ENCODE measurements at places on chromosomes 11 and 22. TPM values are rescaled to one million over a fixed set of nuclear protein-coding genes. Genes with fewer than 3 reads are reported as not detected.

KDM4E gene
- total RNA-seq = not detected

APOA4 gene
- not detected for total RNA-seq

ARFGAP3 gene
- total RNA-seq = 35.4 TPM

CCT8L2 gene
- total RNA-seq = not detected

UCP2 gene
- 288 TPM for total RNA-seq

GRCh38 chr11:111836162-111836561, 35.2 kb downstream of the ALG9 start:
- H3K4me1 ChIP-seq = peaks cover 12% of the 10 kb centered on the region
- peaks cover 26% of the 10 kb centered on the region for H3K36me3 ChIP-seq
- H3K27ac ChIP-seq = no peak overlapping the region

DNA sequence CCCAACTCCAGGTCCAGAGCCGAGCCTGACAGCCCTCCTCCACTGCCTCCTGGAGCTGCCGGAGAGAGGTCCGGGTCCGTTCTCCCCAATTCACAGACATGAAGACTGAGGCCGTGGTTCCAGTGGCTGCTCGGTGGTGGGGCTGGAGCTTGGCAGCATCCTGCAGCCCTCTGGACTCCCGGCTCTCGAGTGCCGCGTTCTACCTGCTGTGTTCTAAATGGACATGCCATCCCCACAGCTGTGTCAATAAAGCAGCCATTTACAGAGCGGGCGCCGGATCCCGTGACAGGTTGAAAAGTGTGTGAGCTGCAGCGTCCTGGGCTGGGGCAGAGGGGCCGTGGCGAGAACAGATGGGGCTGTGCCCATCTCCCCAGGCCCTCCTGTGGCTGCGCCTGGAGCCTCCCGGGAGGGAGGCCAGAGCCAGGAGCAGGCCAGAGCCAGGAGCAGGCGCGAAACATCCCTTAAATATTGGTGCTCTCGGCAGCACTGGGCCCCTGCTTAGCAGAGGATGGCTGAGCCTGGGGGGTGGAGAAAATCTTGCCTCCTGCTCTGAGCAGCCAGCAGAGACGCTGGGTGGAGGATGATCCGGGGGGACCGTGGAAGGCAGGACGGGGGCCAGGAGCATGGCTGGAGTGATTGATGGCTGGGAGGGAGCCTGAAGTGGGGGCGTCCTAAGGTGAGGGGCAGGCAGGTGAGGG, 46.2 kb downstream of the FLRT1 start:
- H3K36me3 ChIP-seq = no peaks in the 10 kb centered on the region
- no peak overlapping the region for H3K27ac ChIP-seq
- no peaks in the 10 kb centered on the region for H3K27me3 ChIP-seq
- no peak for DNase-seq
- H3K4me3 ChIP-seq = no peak overlapping the region
- H3K4me1 ChIP-seq = no peaks in the 10 kb centered on the region

DNA sequence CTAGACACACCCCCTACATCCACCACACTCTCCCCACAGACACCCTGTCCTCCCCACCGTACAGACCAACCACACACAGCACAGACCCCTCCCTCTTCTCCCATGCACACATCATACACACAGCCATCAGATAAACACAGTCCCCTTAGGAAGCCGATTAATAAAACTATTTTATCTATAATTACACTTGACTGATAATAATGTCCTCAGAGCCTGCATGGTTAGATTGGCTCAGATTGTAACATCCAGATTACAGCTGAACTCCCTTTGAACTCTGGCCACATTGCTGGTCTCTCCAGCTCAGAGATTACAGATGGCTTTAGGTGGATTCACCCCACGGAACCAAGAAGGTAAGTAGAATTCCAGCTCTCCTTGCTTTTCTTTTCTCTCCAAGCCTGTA, 9.5 kb upstream of the ELF5 start:
- H3K27ac ChIP-seq = no peak overlapping the region
- no peaks in the 10 kb centered on the region for H3K4me1 ChIP-seq
- peaks cover 2% of the 10 kb centered on the region for H3K27me3 ChIP-seq
- no peak for DNase-seq

DNA sequence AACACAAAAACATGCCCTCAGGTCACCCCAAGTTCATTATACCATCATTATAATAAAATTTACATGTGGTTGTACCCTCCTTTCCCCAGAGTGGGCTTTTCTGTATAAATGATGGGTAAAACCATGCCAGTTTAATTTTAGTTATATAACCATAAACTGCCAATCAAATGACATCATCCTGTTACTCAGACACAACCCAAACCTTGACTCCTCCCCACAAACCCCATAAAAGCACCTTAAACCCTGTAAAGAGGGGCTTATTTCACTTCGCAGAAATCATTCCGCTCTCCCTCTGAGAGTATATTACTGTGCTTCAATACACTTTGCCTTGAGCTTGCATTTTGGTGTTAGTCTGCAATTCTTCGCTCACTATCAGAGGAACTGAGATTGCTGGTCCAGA, 5.5 kb upstream of the APOL3 start:
- no peaks in the 10 kb centered on the region for H3K27me3 ChIP-seq
- DNase-seq = no peak
- H3K4me1 ChIP-seq = peaks cover 70% of the 10 kb centered on the region
- peaks cover 14% of the 10 kb centered on the region for H3K36me3 ChIP-seq
- no peak overlapping the region for H3K4me3 ChIP-seq

DNA sequence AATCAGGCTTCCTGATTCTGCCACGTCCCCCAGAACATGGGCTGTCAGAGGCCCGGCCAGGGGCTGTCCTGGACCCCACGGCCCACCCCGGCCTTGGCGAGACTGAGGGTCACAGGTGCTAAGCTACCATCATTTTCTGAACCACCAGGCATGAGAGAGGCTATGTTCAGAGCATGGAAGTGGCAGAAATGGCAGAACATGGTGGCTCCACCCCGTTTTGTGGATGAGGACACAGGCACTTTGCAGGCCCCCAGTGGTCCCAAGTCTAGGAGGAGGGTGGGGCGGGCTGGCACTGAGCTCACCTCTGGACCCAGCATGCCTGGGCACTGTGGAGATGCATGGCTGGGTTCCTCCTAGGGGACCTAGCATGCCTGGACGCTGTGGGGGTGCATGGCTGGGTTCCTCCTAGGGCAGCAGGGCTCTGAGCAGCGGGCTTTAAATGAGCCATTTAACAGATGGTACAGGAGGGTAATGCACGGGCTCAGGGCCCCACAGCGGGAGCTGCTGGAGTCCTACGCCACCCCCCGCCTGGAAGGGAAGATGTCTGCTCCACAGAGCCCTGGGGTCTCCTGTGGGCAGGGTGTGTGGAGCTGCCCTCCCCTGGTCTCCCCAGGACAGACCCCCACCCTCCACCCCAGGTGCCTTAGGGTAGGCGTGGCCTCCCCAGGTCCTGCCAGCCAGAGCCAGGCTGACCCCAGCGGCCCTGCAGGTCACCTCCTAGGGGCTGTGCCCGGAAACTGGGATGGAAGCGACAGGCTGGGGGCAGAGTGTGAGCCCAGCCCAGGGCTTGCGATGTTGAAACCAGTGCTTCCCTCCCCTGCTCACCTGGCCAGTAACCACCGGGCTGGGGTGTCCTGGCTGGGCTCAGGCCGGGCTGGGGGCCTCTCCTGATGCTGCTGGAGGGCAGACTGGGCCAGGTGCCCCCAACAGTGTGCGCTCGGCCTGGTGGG, 6.1 kb upstream of the MUC5AC start:
- peaks cover 4% of the 10 kb centered on the region for H3K27me3 ChIP-seq
- peak; percentile 37 for DNase-seq
- peaks cover 5% of the 10 kb centered on the region for H3K4me1 ChIP-seq
- H3K36me3 ChIP-seq = no peaks in the 10 kb centered on the region
- H3K4me3 ChIP-seq = no peak overlapping the region

- peak overlapping the region; percentile 90 for H3K27ac ChIP-seq
- H3K4me1 ChIP-seq = peaks cover 41% of the 10 kb centered on the region
- H3K36me3 ChIP-seq = peaks cover 1% of the 10 kb centered on the region
- H3K27me3 ChIP-seq = no peaks in the 10 kb centered on the region
- peak overlapping the region; percentile 83 for H3K4me3 ChIP-seq
Observed at GRCh38 chr22:46054091-46055073, 77.4 kb upstream of the WNT7B start.
